Activated CD4-positive, alpha-beta T cell treated with anti-CD3 and anti-CD28 coated beads for 36 hours (primary cell): ENCODE measurements at places on chromosomes 13 and 19. TPM values are rescaled to one million over a fixed set of nuclear protein-coding genes. Genes with fewer than 3 reads are reported as not detected.

- no peak for DNase-seq
These were observed 18.5 kb downstream of the CYP2A6 start for GRCh38 chr19:40831502-40832430.

- no peak for DNase-seq
These were observed 662.4 kb downstream of the TBC1D4 start for GRCh38 chr13:74819549-74819948.

- DNase-seq = no peak
These were observed 45.8 kb downstream of the TMEM255B start for GRCh38 chr13:113804703-113805430.

GRCh38 chr19:5066768-5067167 lies 97.9 kb downstream of the KDM4B start:
- DNase-seq = no peak

The KCNC3 gene
- 9.1 TPM for total RNA-seq

DNA sequence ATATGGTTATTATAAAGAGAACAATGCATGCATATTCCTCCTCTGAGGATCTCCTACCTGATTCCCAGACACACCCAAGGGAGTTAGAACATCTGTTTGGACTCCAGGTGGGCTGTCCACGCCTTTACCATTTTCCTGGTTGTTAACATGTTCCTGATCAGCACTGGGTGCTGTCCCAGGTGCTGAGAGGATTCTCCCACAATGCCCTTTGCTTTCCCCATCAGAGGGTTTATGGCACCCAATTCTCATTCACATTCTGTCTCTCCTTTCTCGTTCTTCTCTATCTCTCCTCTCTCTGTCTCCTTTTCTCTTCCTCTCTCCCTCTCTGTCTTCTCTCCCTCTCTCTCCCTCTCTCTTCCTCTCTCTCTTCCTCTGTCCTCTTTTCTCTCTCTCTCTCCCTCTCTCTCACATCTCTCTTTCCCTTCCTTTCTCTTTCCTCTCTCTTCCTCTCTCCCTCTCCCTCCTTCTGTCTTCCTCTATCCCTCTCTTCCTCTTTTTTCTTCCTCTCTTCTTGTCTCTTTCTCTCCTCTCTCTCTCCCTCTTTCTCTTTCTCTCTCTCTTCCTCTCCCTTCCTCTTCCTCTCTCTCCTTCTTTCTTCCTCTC lies 3.3 kb upstream of the RDH13 start:
- peak; percentile 33 for DNase-seq

The ERICH6B gene
- not detected for total RNA-seq

DNA sequence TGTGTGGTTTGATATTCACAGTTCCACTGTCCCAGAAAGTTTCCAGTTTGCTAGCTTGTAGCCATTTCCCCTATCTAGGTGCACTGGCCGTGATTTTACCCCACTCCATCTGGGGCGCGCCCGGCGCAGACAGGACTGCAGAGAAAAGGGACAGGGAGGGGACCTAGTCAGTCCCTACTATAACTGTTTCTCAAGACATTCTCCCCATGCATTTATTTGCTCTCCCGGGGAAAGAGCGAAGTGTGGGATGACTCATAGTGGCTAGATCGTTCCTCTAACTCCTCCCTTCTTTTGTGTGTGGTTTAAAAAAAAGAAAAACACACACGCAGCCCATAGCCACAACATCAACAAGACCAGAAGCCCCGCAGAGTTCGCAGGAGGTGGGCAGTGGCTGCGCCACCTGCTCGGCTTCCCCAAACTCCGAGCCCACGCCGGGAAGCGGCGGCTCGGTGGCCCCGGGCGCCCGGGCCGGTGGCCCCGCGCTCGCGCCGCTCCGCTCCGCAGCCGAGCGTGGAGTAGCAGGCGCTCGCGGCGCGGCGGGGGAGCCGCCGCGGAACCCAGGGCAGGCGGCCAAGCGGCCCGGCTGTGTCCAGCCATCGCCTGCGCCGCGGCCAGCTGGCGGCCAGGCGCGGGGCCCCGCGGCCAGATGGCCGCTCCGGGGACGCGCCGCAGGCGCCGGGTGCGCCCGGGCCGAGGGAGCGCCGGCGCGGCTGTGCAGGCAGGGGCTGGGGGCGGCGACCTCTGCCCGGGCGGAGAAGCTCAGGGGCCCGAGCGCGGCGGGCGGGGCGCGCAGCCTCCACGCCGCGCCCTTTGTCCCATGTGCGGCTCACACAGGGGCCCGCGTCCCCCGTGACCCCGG lies 653 bp downstream of the TMTC4 start:
- peak; percentile 57 for DNase-seq

GRCh38 chr13:36884235-36884634 lies 35.8 kb downstream of the SMAD9 start:
- no peak for DNase-seq

GRCh38 chr13:51192348-51192747 lies 29.9 kb upstream of the FAM124A start:
- DNase-seq = no peak

- peak; percentile 74 for DNase-seq
These were observed 67.3 kb downstream of the TRPM4 start for GRCh38 chr19:49224879-49225278.

DNA sequence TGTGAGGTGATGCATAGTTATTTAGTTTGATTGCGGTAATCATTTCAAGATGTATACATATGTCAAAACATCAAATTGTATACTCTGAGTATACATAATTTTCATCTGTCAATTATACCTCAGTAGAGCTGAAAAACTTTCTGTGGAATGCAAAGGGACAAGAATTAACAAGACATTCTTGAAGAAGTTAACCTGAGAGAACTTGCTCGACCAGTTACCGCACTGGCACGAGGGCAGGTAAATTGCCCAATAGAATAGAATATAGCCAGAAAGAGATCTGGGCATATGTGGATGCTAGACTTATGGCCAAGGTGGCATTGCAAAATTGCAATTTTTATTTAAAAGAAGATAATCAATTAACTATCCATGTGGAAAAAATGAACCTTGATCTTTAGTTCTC lies 42.3 kb upstream of the GJB6 start:
- no peak for DNase-seq

The C19orf67 gene
- 0.21 TPM for total RNA-seq

DNA sequence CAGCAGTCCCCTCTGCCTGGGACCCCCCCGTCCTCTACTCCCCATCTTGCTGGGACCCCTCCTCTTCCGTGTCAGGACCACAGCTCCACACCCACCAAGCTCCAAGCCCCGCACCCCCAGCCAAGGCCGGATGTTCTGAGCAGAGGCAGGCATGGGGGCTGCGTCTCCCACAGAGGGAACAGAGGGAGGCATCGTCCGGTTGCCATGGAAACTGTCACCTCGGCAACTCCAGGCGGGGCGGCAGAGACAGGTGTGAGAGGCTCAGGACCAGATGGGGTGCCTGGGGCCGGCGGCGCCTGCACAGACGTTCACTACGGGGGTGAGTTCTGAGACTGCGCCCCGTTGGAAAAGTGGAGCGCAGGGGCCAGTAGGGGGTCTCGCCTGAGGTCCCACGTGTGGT lies 5.4 kb downstream of the RNU6-9 start:
- peak; percentile 55 for DNase-seq

DNA sequence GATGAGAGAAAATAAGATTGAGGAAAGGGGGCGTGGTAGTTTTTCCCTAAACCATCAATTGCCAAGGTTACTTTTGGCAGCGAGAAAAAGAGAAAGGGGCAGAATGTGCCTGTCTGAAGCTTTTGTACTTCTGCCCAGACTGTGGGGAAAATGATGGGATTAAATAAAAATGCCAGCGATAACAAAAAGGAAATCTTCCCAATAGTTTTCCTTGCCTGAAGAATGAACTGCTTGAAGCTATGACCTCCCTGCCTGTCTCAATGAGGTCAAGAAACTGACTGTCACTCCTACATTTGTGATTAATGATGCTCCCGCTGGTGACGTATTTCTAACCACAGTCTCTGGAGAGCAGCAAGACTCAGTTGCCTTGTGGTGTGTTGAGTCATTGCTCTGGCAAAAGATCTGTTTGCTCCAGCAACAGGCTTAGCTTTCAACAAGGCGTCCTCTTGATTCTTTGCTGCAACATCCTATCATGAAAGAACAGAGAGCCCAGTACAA lies 1051.5 kb downstream of the DIAPH3 start:
- no peak for DNase-seq

- DNase-seq = peak; percentile 56
These were observed 45.3 kb downstream of the KLF2 start for GRCh38 chr19:16369664-16370576.

GRCh38 chr13:23443878-23444277 lies 10.4 kb upstream of the SACS start:
- no peak for DNase-seq

The ZNF99 gene
- total RNA-seq = not detected

- DNase-seq = no peak
These were observed 232.3 kb downstream of the ATP8A2 start for GRCh38 chr13:25604106-25604505.

The NR1H2 gene
- 50.3 TPM for total RNA-seq

DNA sequence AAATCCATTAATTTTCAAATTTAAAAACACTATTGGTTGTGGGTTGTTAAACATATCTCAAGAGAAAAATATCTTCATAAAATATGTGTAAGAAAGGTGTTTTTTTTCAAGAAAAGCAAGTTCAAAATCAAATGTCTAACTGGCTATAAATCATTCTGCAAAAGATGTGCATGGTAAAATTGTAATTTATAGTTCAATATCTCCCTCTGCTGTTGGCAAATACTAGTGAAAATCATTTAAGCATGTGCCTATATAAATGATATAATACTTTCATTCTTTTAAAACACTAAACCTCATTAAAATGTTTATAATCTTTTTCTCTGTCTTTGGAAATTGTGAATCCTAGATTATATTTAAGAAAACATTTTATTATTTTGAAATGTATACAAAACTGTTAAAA lies 17.2 kb upstream of the SLITRK6 start:
- DNase-seq = no peak

DNA sequence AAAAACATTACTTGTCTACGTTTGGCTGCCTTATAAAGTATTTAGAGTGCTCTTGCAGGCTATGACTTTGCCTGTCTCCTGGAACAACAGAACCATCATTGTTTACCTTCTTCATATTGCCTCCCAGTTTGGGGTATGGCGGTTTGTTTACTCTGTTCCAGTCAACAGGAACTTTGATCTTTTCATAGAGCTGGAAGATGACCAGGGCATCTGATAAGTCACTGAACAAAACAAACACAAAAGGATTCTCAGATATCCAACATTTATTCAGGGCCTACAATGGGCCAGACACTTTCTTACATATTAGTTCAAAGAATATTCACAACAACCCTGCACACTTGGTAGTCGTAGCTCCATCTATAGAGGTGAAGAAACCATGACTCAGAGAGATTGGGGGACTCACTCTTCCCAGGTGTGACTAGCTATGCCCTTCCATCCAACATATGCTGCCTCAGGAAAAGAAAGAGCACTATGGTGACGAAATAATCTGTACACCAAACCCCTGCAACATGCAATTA lies 38.4 kb upstream of the CPB2 start:
- no peak for DNase-seq

The TMEM143 gene
- 18.9 TPM for total RNA-seq

DNA sequence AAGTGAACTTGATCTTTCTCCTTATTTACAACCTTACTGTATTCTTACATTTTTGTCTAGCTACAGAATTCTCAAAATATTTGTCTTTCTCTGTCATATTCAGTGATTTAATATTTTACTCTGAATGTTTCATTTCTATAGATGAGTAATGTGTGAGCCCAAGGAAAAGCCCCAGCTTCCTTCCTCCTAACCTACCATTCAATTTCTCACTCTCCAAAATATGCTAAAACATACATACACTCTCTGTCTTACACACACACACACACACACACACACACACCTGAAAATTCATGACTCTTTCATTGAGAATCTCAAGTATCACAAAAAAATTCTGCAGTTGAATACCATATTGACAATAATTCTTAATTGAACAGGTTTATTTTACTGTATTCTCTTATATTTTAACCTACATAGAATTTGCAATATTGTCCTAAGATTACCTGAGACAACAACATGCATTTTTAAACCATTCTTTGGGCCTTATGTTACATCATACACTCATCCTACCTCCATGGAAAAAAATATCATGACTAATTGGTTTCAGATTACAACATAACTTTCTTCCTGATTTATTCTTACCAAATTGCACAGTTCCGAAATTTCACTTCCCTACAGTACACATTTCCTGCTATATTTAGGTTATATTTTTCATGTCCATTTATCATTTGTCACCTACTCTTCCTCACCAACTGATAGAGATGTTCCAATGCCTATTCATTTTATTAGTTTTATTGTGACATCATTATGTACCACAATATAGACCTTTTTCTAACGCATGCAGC lies 1965.6 kb upstream of the PCDH20 start:
- no peak for DNase-seq
